ENCODE measurements at places on chromosomes 2 and 18.

DNA sequence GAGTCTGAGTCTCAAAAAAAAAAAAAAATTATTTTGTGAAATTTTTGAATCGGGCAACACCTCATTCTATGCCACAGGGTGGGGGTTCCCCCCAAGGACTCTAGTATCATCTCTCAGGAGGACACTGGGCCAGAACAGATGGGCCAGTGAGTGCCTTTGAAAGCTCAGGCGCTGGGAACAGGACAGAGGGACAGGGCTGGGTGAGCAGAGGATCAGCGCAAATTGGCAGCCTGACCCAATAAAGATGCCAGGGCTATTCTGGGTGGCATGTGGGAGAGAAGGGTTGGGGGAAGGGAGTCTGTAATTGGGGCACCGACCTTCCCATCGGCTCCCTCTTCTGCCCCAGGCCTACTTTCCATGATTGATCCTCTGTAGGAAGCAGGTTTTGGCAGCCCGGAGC is 44.0 kb downstream of the KIF3C start:
- no peak for DNase-seq

DNA sequence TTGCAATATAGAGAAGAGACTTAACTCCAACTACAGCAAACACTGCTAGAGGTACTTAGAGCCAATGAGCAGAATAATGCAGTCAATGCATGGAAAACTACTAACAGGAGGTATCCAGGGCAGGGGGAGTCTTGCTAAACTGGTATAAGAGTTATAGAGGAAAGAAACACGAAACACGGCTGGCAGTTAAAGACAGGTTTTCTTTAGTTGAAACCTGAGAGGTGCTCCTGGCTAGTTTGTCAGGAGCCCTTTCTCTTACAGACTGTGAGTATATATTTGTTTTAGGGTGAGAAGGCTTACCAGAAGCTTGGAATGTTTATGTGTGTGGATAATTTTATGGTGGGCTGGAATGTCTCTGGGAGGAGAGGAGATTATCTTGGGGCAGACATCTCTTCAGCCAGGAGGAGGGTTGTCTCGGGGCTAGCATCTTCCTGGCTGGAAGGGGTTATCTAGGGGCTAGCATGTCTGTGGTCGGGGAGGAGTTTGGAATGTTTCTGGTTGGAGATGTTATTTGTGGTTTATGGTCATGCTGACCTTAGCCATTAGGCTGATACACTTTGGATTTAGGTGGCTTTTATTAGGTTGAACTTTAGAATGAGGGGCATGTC is 1048.8 kb downstream of the DPP10 start:
- no peak for DNase-seq

DNA sequence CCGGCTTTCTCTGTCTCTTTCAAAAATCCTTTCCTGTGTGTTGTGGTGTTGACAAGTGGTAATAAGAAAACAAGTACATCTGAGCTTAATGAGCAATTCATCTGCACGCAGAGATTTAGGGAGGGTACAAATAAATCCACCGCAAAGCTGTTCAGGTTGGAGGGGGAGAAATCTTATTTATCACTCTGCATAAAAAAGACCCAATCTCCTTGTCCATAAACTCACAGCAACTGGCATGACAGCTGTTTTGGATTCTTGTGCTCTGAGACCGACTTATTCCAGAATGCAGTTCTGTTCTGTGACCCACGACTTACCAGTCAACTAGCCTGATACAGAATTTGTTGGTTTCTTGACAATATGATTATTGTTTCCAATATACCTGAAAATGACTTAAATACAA is 380.1 kb downstream of the SOX11 start:
- no peak for DNase-seq

DNA sequence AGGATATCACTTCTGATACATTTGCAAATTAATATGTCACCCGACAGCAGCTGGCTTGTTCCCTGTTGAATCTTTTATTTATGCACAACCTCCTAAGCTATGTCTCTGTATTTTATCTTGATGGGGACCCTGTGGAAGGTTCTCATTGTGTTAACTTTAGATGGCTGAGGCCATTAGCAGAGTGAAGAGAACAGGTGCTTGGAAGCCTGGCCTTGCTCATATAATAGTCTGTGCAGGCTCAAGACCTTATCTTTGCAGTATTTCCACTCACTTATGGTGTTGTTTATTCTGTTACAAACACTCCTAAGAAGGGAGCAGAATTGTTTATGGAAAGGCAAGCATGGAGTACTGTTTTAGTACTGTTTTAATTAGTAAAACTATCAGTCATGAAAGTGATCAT is 107.6 kb downstream of the SETBP1 start:
- no peak for DNase-seq

DNA sequence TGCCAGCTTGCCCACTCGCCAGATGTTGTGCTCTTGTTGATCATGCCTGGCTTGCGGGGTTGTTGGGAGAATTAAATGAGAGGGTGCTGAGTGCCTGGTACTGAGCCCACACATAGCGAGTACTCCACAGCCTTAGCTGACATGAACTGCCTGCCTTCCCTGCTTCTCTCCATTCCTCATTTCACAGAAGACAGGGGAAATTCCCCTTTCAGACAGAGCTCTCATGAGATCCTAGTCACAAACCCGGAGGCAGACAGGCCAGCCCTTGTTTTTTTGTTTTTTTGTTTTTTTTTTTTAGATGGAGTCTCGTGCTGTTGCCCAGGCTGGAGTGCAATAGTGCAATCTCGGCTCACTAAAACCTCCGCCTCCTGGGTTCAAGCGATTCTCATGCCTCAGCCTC is 17.1 kb upstream of the DNMT3A start:
- DNase-seq: peak; percentile 41

- DNase-seq: no peak
These were observed 592 bp downstream of the ZNF397 start for GRCh38 chr18:35241448-35241804.

- no peak for DNase-seq
These were observed 52.3 kb upstream of the CERS6 start for GRCh38 chr2:168403736-168404135.

DNA sequence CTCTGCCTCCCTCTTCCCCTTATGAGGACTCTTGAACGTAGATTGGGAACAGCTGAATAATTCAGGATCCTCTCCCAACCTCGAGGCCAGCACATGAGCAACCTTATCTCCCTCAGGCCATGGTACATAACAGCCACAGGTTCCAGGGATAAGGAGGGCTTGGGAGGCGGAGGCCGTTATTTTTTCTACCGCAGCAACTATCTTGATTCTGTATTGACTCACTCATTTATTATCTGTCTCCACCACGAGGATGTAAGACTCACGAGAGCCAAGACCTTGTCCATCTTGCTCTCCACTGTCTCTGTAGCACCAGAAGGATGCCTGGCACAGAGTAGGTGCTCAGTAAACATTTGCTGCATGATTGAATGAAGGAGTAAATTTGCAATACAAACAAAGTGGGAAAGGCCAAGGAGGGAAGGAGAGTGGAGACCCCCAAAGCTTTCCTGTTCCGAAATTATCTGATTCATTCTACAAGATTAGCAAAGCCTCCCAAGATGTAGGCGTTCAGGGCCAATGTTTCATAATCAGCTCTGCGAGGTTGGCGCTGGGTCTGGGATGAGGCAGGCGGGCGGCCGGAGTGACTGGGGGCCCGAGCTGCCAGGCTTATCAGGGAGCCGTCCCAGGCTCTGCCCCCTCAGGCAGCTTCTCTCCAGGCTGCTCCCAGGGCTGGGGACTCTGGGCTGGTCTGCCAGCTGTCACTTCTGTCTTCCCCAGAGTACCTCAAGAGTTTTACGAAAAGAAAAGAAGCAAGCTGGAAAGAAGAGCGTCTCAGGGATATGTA is 31.6 kb downstream of the INPP5D start:
- no peak for DNase-seq

DNA sequence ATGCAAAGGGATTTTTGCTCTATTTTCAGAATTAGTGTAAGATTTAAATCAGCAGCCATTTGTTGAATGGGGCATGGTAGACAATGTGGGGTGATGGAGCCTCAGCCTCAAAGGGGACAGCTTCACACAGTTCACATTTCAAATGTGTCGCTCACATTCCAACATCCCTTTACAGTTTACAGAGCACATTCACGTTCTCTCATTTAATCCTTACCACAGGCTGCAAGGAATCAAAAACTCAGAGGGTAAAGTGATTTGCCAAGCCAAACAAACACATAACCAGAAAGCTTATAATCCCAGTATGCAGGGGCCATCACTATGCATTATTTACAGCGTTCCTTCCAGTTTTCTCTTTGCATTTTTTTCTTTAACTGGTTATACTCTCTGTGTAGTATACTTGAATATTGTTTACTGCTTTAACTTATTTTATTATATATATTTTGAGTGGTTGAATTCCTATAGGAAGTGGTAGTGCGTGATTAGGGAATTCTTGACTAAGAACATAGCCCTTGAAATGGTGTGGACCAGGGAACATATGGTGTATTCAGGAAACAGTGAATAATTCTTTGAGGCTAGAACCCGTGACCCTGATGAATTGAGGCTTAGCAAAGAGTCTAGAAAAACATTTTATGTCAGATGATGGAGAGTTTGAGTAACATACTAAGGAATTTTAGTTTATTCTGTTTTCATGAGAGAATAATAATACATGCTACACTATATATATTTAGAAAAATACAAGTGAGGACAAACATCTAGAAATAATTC is 18.1 kb upstream of the TAF1B start:
- DNase-seq: peak; percentile 42

- no peak for DNase-seq
These were observed 167.8 kb downstream of the NRP2 start for GRCh38 chr2:205850132-205850531.

DNA sequence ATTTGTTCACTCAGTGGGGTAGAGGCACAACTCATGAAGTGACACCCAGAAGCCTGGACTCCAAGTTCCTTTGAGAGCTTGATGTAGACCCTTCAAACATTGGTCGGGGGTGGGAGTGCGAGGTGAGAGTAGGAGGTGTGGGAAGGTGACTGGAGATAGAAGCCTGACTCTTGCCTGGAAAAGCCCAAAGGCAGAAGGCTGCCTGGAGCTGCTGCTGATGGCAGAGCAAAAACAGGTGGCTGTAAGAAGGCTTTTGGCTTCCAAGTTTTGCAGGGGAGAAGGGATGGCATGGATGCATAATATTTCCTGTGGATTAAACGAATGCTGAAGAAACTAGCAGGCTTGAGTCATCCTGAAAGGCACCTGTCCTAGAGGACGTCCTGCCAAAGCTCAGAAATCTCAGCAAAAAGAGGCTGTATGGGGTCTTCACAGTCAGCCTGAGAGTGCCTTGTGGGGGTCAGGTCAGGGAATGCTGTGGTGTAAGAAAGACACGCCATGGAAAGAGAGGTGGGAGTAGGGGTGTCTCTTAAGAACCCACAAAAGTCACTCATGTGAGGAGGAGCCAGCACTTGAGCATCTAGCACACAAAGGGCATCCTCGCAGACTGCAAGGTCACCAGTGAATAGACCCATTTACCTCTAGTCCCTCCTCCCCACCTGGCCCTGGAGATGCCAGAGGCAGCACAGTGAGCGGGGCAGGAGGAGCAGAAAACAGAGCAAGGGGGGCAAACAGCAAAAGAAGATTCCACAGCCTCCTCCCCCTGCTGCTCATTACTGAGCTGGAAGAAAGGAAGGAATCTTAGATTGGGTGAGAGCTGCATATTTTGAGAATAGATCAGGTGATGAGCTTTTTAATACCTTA is 37.5 kb downstream of the FASTKD2 start:
- no peak for DNase-seq

DNA sequence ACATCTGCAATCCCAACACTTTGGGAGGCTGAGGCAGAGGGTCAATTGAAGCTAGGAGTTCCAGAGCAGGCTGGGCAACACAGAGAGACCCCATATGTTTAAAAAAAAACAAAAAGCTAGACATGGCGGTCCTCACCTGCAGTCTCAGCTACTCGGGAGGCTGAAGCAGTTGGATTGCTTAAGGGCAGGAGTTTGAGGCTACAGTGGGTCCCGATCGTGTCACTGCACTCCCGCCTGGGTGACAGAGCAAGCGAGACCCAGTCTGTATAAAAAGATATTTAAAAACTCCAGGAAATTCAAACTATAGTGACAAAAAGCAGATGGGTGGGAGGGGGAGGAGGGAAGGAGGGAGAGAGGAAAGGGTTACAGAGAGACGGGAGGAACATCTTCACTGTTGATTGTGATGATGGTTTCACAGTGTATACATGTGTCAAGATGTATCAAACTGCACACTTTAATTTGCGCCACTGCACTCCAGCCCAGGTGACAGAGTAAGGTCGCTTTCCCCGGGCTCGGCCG is 942 bp upstream of the ZNF236 start:
- DNase-seq: peak; percentile 81

DNA sequence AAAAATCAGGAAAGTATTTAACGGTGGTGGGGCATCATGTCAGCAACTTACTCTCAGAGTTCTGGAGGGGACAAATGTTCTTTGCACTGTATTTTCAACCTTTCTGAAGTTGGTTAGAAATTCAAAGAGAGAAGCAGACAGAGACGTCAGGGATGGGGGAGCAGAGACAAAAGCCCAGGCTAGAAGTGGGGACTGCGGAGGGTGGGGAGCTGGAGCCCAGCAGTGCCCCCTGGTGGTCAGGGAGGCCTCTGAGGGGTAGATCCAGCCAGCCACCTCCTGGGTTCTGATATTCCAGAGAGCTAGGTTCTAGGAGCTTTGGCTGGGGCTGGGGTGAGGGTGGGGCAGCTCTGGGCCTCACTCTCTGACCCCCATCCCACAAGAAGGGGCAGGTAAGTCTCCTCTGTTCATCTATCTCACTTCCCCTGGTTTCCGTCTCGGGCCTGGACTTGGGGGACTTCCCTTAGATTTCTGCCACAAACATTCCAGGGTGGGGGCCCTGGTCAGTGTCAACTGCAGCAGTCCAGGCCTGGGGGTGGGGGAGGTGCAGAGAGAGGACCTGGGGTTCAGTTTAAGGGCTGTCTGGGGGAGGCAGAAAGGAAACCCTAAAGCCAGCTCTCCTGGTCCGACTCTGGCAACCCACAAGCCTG is 8.9 kb downstream of the TNS1 start:
- peak; percentile 95 for DNase-seq

DNA sequence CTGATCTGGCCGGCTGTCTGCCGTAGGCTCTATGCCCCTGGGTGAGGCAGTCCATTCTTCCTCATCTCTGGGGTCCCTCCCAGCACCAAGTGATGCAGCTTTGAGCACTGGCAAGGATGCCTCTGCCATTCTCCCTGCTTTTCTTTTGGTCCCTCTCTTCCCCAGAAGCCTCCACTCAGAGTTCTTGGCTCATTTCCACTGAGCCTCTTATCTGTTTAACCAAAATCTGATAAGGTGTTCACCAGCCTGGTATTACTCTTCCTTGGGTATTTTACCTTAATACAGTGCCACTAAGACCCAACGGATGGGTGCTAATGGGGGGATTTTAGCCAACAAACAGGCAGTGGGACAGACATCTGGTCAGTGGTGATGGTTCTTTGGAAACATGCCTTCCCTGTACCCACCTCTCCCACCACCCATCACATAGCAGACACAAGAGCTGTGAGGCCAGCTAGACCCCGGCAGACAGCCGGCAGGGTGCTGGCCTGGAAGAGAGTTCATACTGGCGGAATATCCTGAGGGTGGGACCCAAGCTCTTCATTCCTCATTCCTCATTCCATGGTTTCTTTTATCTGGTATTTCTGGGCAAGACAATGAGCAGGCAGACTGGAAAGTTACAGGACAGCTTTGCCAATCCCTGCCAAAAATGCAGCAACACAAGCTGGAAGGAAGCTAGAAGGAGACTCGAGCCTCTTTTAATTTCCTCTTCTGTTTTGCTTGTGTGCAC is 34.6 kb downstream of the ZBTB7C start:
- no peak for DNase-seq
